ENCODE measurements at places on chromosomes 7 and 10.

- DNase-seq, result no peak
Observed at GRCh38 chr7:730501-731439, 3.7 kb upstream of the PRKAR1B start.

- DNase-seq, result no peak
Observed at GRCh38 chr7:66169616-66170015, 35.5 kb upstream of the TPST1 start.

DNA sequence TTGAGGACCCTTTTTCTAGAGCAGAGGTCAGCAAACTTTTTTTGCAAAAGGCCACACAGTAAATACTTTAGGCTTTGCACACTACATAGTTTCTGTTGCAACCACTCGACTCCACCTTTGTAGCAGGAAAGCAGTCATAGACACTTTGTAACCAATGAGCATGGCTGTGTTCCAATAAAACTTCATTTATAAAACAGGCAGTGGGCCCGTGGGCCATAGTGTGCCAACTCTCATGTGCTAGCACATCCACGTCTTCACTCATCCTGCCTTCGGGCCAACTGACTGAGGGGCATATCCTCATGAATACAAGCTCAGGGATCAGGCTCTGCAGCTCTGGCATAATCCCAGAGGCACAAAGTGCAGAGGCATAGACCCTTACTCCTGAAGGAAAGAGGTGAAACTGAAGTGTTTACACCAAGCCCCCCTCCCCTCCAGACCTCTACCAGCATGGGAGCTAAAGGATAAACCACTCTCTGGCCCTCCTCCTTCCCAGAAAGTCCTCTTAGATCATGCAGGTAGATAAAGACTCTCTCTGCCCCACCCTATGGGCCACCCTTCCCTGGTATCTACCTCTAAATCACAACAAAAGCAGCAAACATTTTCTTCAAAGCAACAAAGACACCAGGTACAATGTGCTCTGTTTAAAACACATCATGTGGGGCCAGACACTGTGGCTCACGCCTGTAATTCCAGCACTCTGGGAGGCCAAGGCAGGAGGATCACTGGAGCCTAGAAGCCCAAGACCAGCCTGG, 71.0 kb downstream of the DLG5 start:
- no peak for DNase-seq

- no peak for DNase-seq
Observed at GRCh38 chr7:135910393-135911036, 66.6 kb downstream of the MTPN start.

DNA sequence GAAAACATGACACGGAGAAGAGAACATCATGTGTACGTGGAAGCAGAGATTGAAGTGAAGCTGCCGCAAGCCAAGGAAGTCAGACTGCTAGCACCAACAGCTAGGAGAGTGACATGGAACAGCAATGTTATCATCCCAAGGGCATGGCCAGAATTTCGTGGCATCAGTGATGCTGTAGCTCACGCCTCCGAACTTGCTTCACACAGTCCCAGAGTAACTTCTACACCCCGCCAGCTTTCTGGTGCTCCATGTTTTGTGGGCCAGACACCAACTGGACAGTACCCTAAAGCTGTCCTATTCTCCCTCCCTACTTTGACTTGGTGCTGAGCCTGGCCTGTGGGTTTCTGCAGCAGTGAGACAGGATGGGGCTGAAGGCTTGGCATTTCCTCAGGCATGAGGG, 33.0 kb upstream of the EMX2 start:
- no peak for DNase-seq

DNA sequence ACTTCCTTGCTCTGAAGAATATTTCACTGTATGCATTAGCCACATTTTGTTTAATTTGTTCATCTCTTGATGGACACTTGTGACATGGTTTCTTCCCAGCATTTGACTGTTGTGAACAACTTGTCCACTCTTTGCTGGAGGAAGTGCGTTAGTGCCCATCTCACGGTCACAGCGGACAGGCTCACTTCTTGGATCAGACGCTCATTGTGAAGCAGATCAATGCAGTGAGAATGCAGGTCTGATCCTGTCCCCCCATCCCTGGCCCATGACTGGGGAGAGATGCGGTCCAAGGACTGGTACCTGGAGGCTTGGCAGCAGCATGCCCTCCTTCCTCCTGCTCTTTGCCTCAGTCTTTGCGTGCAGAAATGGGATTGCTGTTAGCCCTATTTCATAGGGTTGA, 41.5 kb downstream of the DOCK1 start:
- DNase-seq, result no peak

- no peak for DNase-seq
Observed at GRCh38 chr10:16361086-16361485, 75.7 kb upstream of the PTER start.

GRCh38 chr10:120770496-120770895, 80.7 kb upstream of the WDR11 start:
- no peak for DNase-seq

DNA sequence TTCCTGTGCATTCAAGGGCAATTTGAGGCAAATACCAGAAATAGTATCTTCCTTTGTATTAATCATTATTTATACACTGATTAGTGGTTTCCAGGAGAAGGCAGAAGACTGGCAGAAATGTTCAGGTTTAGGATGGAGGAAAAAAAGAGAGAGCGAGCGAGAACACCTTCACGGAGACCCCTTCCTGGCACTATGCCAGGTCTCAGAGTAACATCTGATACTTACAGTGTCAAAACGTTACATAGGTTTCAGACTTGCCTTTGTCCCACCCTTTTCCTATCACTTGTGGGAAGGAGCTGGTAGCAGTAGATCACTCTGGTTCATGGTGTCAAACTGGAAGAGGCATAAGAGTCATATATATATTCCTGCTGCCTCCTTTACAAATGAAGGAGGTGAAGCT, 652 bp downstream of the OR2A12 start:
- DNase-seq, result no peak

GRCh38 chr10:95814011-95814727, 58.2 kb downstream of the ENTPD1 start:
- DNase-seq, result no peak

DNA sequence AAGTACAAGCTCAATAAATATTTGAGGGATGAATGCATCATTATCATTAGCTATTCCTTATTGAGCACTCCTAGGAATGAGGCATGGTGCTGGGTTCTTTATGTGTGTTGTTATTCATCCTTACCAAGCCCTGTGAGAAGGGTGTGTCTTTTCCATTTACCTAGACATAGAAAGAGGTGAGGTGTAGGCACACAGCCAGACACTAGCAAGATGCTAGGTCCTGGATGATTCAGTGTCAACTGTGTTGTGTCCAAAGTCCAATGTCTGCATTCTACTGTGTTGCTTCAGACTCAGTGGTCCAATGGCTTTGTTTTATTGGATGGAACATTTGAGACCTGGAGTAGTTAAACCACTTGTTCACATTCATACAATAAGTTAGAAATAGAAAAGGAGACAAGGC, 605.5 kb downstream of the LRMDA start:
- DNase-seq, result no peak

GRCh38 chr7:158919686-158920085, 63.3 kb downstream of the DYNC2I1 start:
- no peak for DNase-seq

- no peak for DNase-seq
Observed at GRCh38 chr10:78342827-78343653, 309.4 kb downstream of the RPS24 start.

- DNase-seq, result no peak
Observed at GRCh38 chr10:31935678-31936077, 7.0 kb upstream of the ARHGAP12 start.

DNA sequence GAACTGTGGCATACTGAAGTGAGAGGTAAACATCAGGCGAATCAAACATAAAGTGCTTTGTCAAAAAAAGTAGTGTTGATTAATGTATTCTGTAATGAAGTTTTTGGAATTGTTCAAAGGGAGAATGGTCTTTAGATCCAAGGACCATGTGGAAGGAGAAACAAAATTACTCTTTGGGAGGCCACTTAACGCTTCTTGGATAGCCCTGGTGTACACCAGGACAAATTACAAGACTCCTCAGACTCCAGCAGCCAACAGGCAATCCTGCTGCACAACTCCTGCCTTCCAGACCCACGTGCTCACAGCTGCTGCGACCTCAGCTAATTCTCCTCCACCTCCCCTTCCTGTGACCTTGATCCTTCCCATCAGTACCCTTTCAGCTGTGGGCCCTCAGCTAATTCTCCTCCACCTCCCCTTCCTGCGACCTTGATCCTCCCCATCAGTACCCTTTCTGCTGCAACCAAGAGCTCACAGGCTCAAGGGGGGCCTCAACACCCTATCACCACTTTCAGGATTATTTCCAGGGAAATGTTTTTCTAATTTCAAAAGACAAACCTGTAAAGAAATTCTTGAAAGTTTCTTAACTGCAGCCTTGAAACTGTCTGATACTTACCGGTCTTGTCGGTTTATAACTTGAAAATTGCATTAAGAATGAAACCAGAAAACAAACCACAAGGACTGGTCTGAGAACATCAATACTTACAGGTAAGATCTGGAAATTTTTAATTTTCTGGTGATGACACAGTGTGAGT, 29.7 kb upstream of the DDC start:
- DNase-seq, result no peak

GRCh38 chr7:142562688-142563087, 186.6 kb upstream of the PRSS1 start:
- DNase-seq, result no peak

- DNase-seq, result no peak
Observed at GRCh38 chr7:919114-919442, 35.4 kb downstream of the ADAP1 start.

- no peak for DNase-seq
Observed at GRCh38 chr10:32318476-32318896, 28.5 kb downstream of the EPC1 start.

DNA sequence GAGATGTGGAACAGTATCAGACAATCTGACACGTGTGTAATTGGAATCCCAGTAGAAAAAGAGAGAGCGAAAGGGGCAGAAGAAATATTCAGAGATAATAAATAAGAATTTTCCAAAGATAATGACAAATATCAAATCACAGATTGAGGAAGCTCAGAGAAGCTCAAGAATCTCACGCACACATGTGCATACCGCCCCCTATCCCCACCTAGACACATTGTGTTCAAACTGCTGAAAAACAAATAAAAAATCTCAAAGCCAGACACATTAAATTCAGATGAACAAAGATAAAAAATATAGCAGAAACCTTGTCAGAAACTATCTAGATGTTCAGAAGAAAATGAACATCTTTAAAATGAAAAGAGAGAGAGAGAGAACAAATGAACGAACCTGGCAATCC, 17.2 kb downstream of the SFR1 start:
- DNase-seq, result no peak

GRCh38 chr10:107931808-107932207, 767.3 kb upstream of the SORCS1 start:
- DNase-seq, result no peak

DNA sequence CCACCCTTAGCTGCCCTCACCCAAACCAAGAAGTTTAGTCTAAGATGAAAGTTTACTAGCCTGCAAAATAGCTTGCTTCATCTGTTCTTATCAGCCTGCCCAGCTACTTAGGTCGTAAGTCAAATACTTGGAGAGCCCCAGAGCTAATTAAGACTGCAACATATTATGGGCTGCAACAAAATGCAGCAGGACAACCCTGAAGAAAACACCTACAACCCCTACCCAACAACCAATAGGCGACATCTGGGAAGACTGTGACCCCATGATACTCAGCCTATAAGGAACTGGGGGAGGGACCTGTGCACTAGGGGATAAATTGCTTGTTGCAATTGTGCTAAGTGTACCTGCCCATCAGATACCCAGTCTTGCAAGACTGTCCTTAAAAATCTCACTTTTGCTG, 64.1 kb downstream of the LYZL2 start:
- no peak for DNase-seq

DNA sequence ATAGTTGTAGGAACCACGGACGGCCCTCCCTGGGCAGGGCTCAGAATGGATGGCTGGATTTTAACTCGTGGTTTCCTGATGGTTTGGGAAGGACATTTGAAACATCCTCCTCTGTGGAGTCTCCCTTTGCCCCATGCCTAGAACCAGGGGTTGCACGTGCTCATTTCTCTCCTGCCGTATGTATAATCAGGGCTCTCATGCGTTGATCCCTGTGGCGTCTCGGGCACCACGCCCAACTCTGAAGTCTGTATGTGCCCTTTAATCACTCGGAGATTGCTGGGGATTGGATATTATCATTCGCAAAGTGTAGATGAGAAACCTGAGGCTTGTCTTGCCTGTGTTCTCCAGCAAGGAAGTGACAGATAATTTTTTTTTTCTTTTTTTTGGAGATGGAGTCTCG, 257.1 kb downstream of the CAMK1D start:
- no peak for DNase-seq

- no peak for DNase-seq
Observed at GRCh38 chr10:133277993-133278576, 1.4 kb upstream of the ADAM8 start.

GRCh38 chr10:62377966-62378365, 3.8 kb downstream of the ZNF365 start:
- no peak for DNase-seq

- DNase-seq, result no peak
Observed at GRCh38 chr7:129906700-129907099, 46.1 kb downstream of the UBE2H start.

- DNase-seq, result no peak
Observed at GRCh38 chr10:124743191-124744101, 732 bp downstream of the FAM53B start.

GRCh38 chr10:117240621-117241529, at the start of gene SLC18A2:
Gene SLC18A2, plus strand, starts transcription at chr10:117241114. Its CDS starts 580 bp downstream, at chr10:117241694.
- no peak for DNase-seq

GRCh38 chr10:78577712-78578111, 491.1 kb upstream of the ZMIZ1 start:
- DNase-seq, result no peak

- DNase-seq, result no peak
Observed at GRCh38 chr10:69332278-69333010, 54.1 kb downstream of the HK1 start.

DNA sequence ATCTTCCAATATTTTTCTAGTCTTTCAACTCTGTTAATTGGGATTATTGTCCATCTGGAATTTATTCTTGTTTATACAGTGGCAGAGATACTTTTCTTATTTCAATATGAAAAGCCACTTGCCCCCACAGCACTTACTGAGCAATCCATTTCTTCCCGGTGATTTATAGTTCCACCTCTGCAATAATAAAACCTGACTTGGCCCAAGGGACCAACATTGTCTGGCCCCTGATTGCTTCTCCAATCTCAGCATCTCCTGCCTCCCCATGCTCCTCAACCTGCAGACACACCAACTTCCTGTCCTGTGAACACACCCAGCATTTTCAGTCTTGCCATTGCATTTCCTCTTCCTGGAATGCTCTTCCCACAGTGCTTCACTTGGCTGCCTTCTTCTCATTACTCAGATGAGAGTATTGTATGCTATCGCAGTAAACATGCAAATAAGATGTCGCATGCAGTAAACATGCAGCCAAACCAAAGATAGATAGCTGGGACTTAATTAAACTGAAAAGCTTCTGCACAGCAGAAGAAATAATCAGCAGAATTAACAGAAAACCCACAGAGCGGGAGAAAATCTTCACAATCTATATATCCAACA, 19.5 kb downstream of the ITGA8 start:
- no peak for DNase-seq

GRCh38 chr7:113880559-113880958, 38.2 kb downstream of the PPP1R3A start:
- no peak for DNase-seq

Data from stimulated activated CD8-positive, alpha-beta memory T cell treated with anti-CD3 and anti-CD28 coated beads, Interleukin-15, amount 100 ng/mL, for 4 hours (primary cell).